ENCODE measurements at places on chromosomes 5 and 9.

DNA sequence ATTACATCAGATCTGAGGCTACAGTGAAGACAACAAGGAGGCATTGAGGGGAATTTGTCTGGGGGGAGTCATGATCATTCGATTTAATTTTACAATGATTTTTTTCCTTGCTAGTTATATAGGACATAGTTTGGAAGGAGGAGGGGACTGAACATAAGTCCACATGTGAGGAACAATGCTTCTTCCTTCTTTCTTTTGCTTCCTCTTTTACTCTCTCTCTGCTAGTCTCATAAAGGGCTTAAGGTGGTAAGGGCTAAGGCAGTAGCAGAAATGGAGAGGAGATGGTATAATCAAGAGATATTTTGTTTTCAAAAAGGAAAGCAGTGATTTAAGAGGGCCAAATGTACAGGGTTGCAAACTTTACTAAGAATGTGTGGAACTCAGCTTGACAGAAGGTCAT lies 64.3 kb downstream of the GRIN3A start:
- no peak for DNase-seq

GRCh38 chr9:6655036-6655435 lies 9.5 kb upstream of the GLDC start:
- DNase-seq = no peak

- no peak for DNase-seq
Observed at GRCh38 chr5:10726179-10726912, 34.7 kb downstream of the DAP start.

DNA sequence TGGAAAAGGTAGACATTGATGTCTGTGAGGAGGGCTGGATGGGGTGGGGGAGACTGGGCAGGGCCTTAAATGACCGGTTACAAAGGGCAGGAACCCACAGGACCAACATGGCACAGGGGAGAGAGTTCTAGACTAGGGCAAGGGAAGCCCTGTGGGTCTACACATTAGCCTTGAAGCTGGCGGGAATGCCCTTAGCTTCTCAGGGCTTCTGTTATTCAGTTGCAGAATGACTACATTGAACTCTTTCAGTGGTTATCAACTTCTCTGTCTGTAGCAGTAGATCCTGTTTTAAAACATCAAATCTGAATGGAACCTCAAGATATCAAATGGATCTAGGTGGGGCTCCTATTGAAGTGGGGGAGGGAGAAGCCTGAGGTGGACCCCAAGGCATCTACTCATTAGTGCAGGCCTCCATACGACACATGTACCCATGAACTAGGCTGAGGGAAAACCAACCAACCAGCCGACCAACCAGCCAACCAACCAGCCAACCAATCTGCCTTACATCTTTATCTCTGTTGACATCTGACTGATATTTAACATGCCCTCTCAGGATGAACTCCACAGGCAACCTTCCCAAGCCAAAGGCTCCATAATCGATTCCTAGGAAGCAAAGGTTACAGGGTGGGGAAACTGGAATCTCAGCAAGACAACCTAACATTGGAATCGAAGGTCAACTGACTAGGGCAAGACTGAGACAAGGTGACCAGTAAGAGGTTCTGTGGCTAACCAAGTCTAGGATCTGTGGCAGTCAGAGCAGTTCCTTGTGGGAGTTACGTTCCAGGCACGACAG lies 48.3 kb downstream of the DAP start:
- DNase-seq = no peak

GRCh38 chr5:167864801-167865200 lies 426.6 kb upstream of the WWC1 start:
- peak; percentile 35 for DNase-seq

DNA sequence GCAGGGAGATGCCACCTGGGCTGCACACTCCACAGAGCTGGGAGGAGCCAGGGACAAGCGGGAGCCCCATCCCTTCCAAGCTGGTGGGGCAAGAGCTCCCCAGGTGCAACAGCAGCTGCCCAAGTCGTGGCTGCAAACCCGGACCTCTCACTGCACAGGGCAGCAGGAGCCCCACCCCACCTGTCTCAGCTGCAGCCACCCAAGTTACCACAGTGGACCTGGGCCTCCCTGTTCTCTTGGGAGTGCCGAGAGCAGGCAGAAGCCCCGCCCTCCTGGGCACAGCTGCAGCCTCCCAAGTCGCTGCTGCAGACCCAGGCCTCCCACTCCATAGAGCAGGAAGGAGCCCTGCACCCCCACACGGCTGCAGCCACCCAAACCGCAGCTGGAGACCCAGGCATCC lies 374.1 kb upstream of the ACO1 start:
- no peak for DNase-seq

DNA sequence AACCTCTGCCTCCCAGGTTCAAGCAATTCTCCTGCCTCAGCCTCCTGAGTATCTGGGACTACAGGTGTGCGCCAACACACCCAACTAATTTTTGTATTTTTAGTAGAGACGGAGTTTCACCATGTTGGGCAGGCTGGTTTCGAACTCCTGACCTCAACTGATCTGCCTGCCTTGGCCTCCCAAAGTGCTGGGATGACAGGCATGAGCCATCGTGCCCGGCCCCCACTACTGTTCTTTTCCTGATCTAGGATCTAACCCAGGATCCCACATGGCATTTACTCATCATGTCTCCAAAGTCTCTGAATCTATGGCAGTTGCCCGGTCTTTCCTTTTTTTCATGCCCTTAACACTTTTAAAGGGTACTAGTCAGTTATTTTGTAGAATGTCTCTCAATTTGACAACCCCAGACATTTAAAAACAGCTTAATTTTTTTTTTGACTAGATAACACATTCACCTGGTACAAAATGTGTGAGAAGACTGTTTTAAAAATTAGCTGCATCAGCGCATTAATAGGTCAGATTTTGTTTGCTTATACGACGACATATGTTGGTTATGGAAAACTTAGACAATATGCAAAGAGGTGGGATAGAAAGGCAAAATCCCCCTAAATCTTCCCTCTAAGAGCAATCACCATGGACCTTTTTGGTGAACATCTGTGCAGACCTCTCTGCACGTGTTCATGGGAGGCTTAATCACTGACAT lies 46.5 kb downstream of the STOM start:
- DNase-seq = no peak

DNA sequence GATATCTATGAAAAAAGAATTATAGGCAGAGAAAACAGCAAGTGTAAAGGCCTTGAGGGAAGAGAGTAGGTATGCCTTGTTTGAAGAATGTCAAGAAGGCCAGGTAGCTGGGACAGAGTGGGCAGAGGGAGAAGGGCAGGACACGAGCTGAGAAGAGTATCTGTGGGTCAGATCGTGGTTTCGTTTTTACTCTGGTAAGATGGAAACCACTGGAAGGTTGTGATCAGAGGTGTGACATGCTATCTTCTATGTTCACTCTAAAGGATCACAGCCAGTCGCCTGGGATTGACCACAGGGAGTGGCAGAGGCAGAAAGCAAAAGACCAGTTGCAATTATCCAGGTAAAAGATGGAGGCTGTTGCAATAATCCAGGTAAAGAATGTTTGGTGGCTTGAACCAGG lies 12.6 kb upstream of the ARHGAP26 start:
- DNase-seq = no peak

- no peak for DNase-seq
Observed at GRCh38 chr5:1883120-1883924, 597 bp upstream of the IRX4 start.

DNA sequence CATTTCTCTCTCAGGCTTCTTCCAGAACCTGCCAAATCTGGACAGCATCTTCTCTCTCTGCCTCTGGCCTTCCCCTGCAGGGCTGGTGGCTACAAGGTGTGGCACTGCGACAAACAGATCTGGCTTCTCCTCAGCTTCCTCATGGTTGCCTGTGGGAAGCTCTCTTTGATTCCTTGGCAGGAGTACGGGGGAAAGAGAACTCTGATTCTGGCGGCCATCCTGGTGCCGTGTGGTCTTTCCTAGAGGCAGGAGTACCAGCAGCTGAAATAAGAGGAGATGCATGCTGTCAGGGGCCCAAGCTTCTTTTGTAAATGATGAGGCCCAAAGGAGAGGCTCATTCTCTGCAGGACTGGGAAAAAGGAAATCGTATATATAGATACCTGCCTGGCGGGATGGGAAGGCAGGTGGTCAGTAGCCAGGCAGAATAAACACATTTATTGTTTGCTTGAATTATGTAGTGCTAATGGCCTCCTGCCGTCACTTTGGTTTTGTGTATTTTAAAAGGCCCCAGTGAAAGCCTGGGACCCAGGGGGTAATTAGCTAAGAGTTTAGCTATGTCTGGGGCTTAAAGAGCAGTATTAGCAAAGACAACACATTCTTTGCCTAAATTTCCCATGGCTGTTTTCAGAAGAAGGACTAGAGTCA lies at the start of gene CER1:
Gene CER1 (minus strand): TSS at position 343 of the 645 bp plus-strand sequence. CDS start 61 bp downstream, at position 282.
- DNase-seq = no peak

DNA sequence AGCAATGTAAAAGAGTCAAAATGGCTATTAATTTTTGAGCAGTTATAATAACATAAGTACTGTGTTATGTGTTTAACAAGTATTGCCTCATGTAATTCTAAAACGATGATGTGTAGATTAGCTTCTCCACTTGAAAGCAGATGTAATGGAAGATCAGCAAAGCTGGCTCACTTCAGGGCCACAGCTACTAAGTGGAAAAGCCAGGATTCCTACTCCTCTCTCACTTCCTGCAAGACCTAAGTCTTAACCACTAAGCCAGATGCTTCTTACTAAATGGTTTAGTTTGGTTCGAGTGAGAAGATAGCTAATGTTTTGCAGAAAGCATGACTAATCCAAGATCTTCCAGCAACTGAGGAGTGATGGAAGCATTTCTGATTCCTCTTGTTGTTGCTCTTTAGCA lies 15.7 kb upstream of the TNC start:
- peak; percentile 95 for DNase-seq

GRCh38 chr9:114884787-114885452 lies 45.5 kb downstream of the TNFSF8 start:
- no peak for DNase-seq

- DNase-seq = no peak
Observed at GRCh38 chr9:104784098-104784497, 20.2 kb downstream of the NIPSNAP3B start.

DNA sequence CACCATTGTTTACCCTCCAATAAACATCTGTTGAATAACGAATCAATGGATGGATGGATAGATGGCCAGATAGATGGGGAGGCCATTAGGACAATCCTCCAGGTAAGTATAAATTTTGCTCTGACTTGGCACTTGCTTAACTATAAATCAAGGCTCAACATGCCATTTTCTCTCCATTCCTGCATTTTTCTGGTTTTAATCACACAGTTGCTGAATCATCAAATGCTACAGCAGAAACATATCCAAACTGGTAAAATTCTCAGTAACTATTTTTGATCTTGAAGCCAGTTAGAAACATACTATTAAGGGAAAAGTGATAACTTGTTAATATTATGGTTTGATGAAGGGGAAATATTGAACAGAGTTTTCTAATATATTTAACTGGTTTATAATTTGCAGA lies 71.5 kb upstream of the MTAP start:
- DNase-seq = no peak

DNA sequence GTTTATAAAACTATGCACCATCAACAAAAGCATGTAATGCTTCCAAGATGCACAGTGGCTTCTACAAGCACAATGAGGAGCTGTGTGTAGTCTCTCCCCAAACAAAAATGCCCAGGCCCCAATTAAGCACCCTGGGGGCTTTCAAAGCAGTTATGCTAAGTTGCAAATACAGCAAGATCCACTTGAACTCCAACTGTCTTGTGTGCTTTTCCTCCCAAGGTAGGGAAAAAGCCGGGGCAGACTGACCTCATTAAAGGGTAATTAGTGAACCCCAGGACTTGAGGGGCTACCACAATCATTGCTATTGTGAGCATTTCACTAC lies 13.1 kb downstream of the ZNF608 start:
- no peak for DNase-seq

GRCh38 chr9:127937056-127937387 lies 632 bp downstream of the DPM2 start:
- no peak for DNase-seq

DNA sequence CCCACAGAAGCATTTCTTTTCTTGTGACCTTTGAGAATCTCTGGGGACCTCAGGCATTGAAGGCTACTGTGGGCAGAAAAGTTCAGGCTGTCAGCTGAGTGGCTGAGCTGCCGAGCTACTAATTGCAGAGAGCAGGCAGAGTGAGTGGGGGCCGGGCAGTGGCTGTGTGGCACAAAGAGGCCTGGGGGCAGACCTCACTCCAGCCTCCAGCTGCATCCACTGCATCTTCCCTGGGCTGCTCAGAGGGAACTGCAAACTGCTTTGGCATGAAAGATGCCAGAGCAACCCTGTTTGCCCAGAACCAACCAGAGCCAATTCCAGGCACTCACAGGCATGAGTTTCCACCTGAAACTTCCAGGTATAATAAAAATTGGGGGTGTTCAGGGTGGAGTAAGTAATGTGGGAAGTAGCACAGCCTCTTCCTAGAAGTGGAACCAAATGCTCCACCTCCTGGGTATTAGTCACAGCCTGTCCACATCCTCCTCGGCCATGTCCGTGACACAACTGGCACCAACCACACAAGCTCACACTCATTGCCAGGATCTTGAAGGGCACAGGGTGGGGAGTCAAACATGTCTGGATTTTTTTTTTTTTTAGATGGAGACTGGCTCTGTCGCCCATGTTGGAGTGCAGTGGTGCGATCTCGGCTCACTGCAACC lies 548.9 kb downstream of the BNC2 start:
- DNase-seq = peak; percentile 39

GRCh38 chr9:122333169-122333808 lies 37.5 kb upstream of the PTGS1 start:
- DNase-seq = no peak

- DNase-seq = no peak
Observed at GRCh38 chr5:55141945-55142690, 17.9 kb upstream of the GPX8 start.

DNA sequence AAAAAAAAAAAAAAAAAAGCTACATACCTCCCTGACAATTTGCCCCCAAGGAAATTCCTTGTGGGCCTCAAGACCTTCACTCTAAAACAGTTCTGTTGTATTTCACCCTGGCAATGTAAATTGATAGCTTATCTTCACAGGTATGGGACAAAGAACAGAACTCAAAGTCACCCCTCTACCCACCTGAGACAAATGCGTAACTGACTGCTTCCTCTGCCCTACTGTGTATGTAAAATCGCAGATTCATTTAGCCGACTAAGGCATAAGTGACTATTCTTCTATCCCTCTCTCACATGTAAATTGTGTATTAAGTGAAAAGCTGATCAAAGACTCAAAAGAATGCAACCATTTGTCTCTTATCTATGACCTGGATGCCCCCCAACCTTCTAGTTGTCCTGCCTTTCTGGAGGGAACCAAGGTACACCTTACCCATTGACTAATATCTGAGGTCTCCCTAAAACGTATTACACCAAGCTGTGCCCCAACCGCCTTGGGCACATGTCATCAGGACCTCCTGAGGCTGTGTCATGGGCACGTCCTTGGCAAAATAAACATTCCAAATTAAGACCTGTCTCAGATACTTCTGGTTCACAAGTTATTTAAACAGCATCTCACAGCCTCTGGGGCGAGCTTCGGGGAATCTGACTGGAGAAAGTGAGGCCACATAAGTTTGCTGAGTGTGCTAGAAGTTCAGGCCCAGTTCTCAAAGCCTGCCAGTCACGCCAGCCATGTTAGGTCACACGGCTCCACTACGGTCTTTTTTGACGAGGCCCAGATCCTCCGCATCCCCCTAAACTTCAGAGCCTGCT lies 954 bp downstream of the TBCA start:
- no peak for DNase-seq

All from fibroblast of skin of right quadriceps (primary cell).